ENCODE measurements at places on chromosomes 1 and 21.

DNA sequence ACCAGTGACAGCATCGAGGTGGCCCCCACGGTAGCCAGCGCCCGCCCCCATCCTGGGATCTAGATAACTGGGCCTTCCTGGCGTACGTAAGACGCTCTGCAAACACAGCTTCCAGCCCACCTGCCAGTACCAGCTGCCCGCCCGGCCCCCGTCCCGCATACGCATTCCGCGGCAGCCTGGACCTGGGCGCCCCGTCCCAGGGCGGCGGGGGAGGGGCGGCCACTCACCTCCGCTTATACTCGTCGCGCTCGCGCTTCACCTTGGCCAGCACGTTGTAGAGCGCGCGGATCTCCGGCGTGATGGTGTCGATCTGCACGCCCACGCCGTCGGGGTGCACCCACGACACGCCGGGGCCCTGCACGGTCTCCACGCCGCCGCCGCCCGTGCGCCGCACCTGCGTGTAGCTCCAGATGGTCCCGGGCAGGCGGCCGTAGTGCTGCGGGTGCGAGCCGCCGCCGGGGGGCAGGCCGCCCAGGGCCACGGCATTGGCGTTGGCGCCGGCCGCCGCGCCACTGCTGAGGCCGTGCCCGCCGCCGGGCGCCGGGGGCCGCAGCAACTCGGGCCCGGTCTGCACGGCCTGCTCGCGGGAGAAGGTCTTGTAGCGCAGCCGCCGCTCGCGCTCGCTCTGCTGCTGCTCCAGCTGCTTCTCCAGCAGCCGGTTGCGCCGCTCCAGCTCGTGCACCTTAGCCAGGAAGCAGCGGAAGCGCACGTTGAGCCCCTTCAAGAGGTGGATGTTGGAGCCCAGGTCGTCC is 859 bp downstream of the IFFO2 start:
- no peak for DNase-seq

DNA sequence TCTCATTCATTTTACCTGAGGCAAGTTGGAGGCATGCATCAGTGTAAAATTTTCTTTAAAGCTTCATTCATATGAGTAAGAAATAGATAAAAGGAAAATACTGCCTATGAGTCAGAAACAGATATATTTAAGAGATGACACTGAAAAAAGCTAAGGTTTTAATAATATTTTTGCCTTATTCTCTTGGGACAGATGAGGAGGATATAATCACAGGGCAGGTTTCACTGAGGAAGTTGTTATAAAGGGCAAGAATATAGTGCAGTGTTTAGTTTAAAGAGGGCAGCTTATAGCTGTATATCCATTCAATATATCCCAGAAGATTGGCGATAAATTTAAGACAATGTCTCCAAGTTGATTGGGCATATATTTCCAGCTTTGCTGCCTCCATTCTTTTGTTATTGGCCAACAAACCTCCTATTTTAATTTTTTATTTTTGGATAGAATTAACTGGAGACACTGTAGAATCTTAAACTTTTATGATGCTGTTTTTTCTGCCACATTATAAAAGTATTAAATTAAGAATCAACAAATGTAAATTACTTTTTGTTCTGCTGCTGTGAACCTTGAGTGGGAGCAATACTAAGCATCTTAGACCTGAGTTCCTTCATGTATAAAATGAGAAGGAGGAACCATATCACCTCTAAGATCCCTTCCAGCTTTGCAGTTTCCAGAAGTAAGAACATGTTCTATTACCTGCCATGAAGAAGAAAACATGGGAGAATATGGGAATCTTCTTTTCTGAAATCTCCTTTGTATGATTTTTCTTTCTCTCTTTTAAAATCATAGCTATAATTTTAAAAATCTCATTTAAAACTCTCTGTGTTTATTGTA is 171.6 kb downstream of the S1PR1 start:
- DNase-seq, result no peak

DNA sequence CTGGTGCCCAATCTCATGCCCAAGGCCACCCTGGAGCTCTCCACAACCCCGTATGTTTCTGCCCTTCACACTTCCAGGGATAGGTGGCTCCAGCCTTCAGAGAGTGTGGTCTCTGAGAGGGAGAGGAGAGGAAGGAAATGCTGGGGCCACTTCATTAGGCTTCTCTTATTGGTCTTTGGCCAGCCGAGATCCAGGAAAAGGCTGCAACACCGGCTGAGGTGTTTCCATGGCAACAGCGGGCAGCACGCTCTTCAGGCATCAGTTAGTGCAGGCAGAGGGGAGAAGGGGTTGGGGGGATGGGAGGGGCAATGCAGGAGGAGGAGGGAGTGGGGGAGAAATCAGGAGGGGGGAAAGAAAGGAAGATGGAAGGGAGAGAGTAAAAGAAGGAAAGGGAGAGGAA is 275.1 kb upstream of the GJB5 start:
- DNase-seq, result no peak

- DNase-seq, result no peak
Observed at GRCh38 chr1:156211243-156211642, 1.6 kb upstream of the PMF1 start.

DNA sequence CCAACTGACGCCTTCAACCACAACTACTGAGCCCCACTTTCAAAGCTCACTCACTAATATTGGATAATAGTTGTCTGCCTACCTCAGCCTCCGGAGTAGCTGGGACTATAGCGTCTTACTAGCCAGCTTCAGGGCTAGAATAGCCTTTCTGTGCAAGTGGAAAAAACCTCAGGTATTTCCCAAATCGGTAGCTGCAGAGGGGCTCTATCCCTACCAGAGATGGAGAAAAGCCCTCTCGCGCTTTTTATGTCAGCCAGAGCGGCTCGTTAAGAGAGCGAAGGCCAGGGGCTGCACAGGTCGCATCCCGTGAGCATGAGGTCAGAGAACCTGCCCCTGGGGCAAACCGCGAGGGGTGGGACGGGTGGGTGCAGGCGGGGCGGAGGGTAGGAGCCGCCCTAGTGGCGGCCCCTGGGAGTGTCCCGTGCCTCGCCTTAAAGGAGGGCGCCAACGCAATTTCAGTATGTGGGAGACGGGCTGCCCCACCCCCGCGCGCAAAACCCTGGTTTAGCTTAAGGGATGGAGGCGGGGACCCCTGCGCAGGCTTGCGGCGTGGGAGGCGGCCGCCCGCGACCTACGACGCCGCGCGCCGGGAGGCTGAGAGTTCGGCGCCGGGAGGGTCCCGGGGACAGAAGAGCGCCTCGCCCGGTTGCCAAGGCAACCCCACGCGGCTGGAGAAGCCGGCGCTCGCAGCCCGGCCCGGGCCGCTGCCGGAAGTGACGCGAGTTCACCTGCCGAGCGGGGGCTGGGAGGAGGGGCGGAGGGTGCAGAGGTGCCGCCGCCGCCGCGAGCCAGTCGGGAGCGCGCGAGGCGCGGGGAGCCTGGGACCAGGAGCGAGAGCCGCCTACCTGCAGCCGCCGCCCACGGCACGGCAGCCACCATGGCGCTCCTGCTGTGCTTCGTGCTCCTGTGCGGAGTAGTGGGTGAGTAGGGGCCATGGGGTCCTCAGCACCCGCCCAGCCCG is at the start of gene CXADR:
TSS of gene CXADR (plus strand) at position 791 of the 961 bp plus-strand sequence. CDS start at position 878, 87 bp downstream.
- DNase-seq, result no peak

DNA sequence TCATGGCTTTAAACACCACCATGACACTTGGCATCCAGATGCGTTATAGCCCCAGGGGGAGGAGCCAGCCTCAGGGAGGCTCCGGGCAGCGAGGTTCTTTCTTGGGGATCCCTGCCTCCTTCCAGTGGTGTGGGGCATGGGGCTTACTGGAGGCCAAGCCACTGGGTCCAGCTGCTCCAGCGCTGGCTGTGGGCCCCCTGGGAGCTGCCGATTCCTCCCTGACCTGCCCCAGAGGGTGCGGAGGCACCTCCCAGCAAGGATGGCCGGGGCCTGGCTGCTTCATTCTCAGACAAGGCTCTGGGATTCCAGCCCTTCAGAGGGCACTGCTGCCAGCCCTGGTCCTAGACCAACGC is 159.3 kb downstream of the PEX14 start:
- no peak for DNase-seq

- DNase-seq, result peak; percentile 98
Observed at GRCh38 chr1:94783342-94784189, 36.6 kb upstream of the SLC44A3 start.

DNA sequence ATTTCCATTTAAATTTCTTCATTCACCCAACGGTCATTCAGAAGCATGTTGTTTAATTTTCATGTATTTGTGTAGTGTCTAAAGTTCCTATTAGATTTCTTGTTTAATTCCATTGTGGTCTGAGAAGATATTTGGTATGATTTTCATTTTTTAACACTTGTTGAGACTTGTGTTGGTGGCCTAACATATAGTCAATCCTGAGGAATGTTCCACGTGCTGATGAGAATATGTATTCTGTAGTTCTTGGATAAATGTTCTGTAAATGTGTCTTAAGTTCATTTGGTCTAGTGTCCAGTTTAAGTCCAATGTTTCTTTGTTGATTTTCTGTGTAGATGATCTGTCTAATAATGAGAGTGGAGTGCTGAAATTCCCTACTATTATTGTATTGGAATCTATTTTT is 22.7 kb upstream of the LCE5A start:
- no peak for DNase-seq

DNA sequence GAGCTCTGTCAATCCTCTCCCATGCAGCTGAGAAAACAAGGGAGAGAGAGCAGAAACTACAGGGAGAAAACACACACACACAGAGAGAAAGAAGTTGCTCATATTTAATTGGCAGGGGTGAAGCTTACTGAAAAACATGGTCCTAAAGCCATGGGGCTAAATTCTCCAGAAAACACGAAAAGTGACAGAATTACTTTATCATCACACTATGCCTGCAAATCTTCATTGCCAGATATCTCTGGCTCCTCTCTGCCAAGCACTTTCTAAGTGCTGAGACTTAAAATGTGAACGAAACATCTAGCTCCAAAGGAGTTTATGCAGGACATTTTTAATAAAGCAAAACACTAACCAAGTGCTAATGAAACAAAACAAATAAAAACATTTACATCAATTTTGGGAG is 134.1 kb downstream of the DAB1 start:
- no peak for DNase-seq

All from fibroblast of the aortic adventitia (primary cell).